Cardiac fibroblast (primary cell): ENCODE measurements at places on chromosomes 4 and X.

GRCh38 chr4:7512428-7512827 lies 77.7 kb upstream of the PSAPL1 start:
- no peak for DNase-seq

DNA sequence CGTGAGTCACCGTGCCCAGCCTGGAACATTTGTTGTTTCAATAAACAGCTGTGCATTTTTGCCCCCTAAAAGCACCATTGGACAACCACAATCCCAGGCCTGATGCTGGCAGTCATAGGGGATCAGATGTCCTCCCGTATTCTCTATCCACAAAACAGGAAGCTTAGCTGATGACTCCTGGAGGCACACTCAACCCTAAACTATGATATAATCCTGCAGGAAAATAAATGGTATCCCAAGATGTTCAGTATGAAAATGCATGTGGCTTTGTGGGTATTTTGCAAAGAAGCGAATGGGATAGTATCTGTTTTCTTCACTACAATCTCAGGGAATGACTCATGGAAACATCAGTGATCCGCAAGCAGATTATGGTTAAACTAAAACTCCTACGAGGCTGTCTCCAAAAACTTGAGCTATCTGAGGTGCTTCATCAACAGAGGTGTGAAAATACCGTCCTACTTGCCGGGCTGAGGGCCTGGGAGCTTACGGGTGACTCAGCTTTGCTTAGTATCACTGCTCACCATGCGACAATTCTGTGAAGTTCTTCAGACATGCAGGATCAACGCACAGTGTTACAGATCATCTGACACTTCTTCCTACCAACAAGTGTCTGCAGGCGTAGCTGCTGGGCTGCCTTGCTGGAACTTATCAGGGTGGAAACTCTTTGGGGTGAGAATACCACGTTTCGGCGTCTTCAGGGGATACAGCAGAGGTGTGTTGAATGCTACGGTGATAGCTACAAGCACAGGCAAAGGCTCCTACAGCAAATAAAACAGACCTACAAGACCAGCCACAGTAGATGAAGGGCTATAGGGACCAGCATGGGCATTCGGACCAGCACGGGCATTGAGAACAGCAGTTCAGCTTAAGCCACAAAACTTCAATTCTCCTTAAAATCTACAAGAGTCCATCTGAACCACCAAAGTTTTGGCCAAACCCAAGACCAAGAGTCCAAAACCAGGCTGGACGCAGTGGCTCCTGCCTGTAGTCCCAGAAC lies 148.5 kb downstream of the DHRSX start:
- DNase-seq: peak; percentile 71

DNA sequence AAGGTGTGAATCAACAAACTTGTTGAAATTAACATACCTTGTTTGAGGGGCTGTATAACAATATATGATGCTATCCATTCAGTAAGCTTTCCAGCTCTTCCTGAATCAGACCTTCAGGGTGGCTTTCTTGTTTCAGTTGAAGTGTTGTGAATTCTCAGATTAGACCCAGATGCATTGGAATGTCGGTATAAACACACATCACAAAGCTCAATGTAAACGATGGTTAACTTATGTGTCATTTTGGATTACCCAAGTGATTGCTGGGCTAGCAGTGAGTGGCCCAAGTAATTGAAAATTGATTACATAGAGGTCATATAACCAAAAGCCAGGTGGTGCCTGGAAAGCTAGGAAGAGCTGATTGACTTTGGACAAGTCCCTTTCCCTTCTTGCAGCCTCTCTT lies 115.0 kb downstream of the SHROOM4 start:
- DNase-seq: no peak

DNA sequence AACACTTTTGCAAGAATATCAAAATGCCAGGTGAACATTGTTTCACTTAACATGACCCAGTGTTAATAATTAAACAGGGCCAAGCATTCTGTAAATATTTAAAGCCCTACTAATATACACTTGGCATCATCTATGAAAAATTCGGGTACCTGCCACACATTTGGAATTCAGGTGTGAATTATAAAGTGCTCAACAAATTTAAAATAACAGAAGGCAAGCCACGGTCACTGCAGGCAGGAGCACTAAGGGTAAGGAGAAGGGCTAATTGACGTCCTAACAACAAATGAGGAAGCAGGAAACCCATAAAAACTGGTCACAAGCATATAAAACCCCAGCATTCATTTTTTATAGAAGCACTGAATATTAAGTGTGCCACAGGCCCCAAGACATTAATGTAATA lies 43.8 kb upstream of the CPEB2 start:
- DNase-seq: no peak

- peak; percentile 16 for DNase-seq
Observed at GRCh38 chrX:46929439-46930261, 17.4 kb downstream of the JADE3 start.

DNA sequence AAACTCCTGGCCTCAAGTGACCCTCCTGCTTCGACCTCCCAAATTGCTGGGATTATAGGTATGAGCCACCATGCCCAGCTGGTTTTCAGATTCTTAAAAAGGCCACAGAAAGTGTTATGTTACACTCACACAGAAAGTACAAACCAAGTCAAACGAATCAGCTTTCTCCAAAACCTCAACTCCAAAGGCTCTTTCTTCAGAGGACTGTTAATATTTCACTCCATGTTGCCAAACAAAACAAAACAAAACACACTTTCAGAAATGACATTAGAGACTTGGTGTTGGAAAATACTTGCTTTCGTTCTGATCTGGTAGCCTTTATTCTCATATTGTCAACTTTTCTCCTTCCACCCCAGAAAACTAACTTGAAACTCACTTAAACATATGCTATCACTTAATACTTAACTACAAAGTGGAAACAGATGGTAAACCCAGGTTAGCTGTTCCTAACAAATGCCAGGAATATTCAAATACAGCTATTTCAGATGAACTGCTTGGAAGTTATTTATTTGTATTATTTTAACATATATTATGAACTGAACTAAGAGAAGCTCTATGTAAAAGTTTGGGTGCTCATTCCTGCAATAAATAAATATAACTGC lies 34.7 kb downstream of the RLIM start:
- peak; percentile 9 for DNase-seq

- no peak for DNase-seq
Observed at GRCh38 chr4:135277980-135278315, 1076.4 kb upstream of the PABPC4L start.

GRCh38 chr4:52877036-52877435 lies 14.9 kb downstream of the RASL11B start:
- no peak for DNase-seq

DNA sequence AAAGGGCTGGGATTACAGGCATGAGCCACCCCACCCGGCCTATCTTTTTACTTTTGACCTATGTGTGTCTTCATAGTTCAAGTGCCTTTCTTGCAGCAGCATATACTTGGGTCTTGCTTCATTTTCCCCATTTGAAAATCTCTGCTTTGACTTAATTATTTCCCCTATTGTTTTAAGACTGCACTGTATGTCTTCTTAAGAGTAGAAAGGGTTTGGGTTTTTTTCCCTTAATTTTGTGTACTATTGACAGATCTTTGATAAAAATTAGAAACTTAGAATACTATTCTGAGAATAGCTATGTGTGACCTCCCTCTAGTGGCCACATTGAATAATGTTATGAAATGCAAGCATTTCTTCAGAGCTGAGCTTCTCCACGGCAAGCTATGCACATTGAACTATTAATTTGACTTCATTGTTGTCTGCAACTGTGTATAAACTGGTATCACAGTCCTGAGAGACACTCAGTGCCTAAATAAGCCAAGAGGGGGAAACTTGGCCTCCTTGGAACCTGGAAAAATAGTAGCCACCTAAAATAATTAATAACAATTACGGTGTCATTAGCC lies 8.7 kb upstream of the SLC25A4 start:
- peak; percentile 72 for DNase-seq

GRCh38 chrX:135327299-135327698 lies 18.0 kb downstream of the ETDC start:
- DNase-seq: peak; percentile 86

- no peak for DNase-seq
Observed at GRCh38 chr4:54011201-54011600, 53.2 kb downstream of the CHIC2 start.

GRCh38 chrX:103549916-103550315 lies 30.6 kb upstream of the RAB40A start:
- DNase-seq: peak; percentile 15

DNA sequence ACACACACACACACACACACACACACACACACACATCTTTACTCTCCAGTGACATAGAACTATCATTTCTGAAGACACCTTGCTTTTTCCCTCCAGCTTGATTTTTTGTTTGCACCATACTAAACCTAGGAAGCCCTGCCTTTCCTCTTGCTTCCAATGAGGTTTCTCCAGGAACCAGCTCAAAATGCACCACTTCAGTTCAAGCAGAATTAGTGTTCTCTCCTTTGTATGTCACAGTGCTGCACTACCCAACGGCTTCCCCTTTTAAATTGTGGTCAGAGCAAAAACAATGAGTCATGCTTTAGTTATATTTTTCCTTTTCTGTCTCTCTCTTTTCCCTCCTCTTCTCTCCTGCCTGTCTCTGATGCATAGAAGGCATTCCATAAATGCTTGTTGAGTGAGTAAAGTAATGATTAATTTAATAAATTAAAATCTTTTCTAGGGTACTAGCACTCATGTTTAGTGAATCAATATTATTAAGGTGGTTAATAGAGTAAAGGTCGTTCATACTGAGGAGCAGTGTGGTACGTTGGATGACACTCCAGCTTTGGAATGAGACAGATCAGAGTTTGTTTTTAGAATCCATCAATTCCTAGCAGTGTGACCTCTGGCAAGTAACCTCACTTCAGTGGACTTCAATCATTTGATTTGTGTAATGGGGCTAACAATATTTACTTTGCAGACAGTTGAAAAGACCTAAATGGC lies 5.9 kb downstream of the RTL3 start:
- peak; percentile 87 for DNase-seq

DNA sequence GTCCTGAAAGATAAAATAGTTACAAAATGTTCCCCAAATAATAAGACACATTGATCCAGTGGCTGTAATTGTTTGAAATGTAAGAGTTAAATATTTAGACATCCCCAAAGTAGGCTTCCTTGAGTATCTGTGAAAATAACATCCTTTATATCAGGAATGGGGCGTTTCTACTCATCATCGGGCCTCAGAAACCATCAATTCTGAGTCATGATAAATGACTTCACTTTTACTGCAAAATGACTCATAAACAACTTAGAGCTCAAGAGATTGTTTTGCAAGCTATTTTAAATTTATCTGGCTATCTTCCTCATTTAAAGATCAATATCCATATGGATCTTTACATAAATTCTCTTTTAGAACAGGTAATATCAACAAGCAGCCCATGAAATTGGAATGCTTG lies 369.4 kb upstream of the CNKSR2 start:
- peak; percentile 53 for DNase-seq

DNA sequence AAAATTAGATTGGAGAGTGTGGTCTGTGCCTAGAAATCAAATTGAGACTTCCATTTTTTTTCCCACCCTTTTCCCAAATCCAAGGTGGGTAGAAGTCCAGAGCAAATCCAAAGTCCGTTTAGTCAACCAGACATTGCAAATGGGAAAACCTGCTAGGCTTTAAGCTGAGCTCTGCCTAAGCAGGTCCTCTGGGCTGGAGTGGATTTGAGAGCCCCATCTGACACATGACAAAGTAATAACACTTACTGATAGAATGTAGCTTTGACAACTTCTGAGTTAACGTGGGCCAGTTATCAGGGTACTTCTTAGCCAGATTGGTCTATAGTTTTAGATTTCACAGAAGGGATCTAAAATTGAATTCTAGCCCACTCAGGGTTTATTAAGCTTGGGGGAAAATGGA lies 242.3 kb downstream of the GALNTL6 start:
- no peak for DNase-seq

DNA sequence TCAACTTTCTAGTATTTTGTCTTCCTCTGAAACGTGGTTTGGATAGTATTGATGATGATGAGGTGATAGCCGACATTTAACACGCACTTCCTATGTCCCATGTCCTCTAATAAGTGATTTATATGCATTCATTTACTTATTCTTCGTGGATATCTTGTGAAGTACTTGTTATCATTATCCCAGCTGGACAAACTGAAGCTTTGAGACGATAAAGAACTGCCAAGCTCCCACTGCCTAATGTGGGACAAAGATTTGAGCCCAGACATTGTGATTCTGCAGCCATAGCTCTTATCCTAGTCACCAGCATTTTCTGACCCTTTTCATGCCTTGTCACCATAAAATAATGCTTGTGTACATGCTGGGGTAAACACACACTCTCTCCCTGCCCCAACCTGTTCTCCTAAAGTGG lies 92.5 kb downstream of the RAPGEF2 start:
- no peak for DNase-seq

- no peak for DNase-seq
Observed at GRCh38 chrX:129716507-129716906, 22.3 kb upstream of the XPNPEP2 start.

- no peak for DNase-seq
Observed at GRCh38 chr4:158458271-158458895, 63.3 kb upstream of the RXFP1 start.

GRCh38 chrX:67892401-67892800 lies 348.6 kb downstream of the AR start:
- no peak for DNase-seq

DNA sequence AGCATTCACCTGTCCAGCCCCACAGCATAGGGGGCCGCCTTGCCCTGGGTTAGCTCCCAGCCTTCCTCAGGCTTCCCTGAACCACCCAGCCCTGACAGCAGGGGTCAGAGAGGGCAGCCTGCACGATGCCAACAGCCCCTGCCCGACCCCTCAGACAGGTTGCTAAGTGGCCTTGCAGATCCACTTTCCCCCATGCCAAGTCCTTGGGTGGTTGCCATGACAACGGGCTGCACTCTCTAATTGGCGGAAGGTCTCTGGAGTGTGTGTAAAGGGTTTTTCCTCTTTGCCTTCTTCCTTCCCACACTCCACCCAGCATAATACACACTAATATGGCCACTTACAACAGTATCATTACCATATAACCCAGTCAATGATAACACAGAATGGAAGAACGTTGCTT lies 99.6 kb upstream of the AFAP1 start:
- DNase-seq: peak; percentile 10

GRCh38 chrX:32532262-32532661 lies 679.1 kb downstream of the DMD start:
- DNase-seq: peak; percentile 68

- DNase-seq: no peak
Observed at GRCh38 chrX:30992381-30992904, 79.4 kb downstream of the FTHL17 start.

DNA sequence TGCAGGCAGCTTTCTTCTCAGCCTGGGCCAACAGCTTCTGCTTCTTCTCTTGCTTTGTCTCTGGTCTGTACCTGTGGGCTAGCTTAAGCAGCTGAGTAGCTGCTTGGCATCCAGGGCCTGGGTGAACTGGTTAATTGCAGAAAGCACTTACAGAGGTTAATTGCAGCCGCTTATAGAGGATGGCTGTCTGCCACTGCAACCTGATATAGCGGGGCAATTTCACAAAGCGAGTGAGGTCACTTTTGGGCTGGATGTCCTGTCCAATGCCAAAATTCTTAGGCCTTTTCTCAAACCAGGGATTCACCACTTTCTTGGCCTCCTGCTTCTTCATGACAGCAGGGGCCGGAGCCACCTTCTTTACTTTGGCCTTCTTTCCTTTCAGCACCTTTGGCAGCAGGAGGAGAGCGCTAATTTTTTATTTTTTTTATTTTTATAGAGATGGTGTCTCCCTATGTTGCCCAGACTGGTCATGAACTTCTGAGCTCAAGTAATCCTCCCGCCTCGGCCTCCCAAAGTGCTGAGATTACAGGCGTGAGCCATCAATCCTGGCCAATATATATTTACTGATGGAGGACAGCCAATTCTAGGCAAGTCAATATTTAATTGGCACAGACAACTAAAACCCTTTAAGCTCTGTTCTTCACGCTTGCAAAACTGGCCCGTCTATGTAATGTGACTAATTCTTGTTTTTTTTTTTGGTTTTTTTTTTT lies 61.0 kb downstream of the ENOPH1 start:
- no peak for DNase-seq
